ENCODE measurements at places on chromosomes 1 and 21.

GRCh38 chr1:179976970-179977651 is 22.5 kb downstream of the CEP350 start:
- no peak for DNase-seq

- DNase-seq = no peak
These were observed 76.9 kb downstream of the FH start for GRCh38 chr1:241442686-241443085.

DNA sequence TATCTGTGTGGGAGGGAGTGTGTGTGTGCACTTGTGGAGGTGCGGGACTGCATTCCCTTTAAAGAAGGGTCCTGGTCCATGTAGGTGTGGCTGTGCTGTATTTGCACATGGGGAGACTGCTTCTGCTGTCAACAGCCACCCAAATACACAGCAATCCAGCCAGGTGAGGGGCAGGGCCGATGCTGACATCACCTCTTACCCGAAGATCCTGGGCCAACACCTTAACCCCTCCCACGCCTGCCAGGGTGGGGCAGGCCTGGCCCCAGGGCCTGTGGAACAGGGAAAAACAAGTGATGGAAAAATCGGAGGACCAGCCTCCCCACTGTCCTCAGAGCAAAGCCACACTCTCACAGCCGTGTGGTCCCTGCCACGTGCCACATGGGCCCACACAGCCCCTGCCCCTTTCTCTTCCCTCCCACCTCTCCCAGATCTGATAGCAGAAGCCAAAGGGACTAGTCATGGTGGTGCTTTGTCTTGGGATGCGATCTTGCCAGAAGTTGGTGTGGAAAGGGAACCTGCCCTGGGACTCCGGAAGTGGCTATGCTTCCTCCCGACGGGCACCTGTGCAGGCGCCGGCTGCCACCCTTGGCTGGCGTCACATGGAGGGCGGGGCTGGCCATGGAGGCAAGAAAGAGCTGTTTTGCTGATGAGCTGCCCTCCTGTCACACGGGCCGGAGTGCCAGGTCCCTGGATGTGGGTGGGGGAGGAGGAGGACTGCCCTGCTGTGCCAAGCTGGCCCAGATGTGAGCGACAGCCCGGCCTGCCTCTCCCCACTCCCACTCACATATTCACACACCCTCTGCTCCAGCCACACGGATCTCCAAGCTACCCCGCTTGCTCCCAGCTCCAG is 7.8 kb upstream of the CASZ1 start:
- no peak for DNase-seq

DNA sequence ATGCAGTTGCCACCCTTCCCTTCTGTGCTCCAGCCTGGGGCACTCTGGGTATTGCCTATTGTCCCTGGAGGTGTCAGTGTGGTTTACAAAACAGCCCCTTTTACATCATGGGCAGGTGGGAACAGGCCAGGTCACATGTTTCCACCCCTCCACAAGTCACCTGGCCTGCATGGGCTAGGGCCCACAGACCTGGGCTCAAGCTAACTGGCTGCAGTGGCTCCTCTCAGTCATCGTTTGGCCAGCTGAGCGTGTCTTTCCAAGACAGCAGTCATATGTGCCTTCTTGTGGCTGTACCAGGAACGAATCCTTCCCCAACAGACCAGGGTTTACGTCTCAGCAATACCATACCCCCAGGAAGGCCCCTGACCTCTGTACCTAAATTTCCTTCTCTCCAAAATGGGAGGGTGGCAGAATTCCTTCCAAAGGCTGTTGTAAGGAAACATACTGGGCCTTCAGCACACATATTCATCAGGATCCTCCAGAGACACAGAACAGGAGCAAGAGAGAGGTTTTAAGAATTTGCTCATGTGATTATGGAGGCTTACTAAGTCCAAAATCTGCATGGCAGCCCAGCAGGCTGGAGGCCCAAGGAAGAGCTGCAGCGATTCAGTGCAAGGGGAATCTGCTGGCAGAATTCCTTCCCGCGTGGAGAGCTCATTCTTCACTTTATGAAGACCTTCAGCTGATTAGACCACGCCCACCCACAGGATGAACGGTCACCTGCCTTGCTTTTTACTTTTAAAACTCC is 10.6 kb upstream of the TAS1R2 start:
- DNase-seq = no peak

GRCh38 chr1:17307946-17308345 is at the start of gene PADI4:
Gene PADI4 (plus strand): TSS chr1:17308197. CDS start chr1:17308223, 26 bp downstream.
- DNase-seq = no peak

DNA sequence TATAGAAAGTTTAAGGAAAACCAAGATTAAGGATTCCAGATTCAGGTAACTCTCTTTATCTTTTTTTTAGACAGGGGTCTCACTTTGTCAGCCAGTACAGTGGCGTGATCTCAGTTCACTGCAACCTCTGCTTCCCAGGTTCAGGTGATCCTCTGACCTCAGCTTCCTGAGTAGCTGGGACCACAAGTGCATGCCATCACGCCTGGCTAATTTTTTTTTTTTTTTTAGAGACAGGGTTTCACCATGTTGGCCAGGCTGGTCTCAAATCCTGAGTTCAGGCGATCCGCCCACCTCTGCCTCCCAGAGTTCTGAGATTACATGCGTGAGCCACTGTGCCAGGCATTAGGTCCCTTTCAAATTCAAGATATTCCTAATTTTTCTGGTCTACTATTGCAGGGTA is 15.9 kb downstream of the LZIC start:
- no peak for DNase-seq

GRCh38 chr1:30471307-30471706 is 252.1 kb downstream of the MATN1 start:
- no peak for DNase-seq

- DNase-seq = no peak
These were observed 7.3 kb downstream of the MAP10 start for GRCh38 chr1:232812560-232812959.

GRCh38 chr1:191882870-191883269 is 275.4 kb upstream of the RGS18 start:
- no peak for DNase-seq

- DNase-seq = no peak
These were observed 33.5 kb downstream of the KCNC4 start for GRCh38 chr1:110243574-110243973.

DNA sequence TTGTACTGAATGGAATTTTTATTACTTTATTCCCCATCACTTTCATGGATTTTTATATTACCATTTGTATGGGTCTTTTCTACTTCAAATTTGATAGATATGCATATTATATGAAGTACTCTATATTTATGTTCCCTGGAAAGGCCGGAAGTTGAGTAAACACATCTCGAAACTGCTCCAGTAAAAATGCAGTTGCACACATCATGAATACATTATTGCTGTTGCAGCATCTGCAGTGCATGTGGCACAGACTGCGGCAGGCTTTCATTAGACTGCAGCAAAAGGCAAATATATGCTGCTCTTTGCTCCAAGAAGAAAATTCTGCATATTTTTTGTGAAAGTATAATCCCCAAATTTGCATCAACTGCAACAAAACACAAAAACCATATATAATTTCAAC is 48.7 kb upstream of the LRRC7 start:
- DNase-seq = no peak

- DNase-seq = no peak
These were observed 25.7 kb downstream of the CAMK1G start for GRCh38 chr1:209609041-209609790.

Data from central memory CD4-positive, alpha-beta T cell (primary cell).